ENCODE measurements at places on chromosomes 1 and 21.
A peak's percentile ranks its signal among the peaks of the same experiment; 100 is the strongest.

GRCh38 chr1:41436281-41437010, 48.0 kb downstream of the EDN2 start:
- no peak for DNase-seq

- no peak for DNase-seq
Measured at GRCh38 chr1:21930080-21930571, 7.0 kb downstream of the HSPG2 start.

- no peak for DNase-seq
Measured at GRCh38 chr1:52727956-52728656, 1.9 kb downstream of the ZYG11B start.

GRCh38 chr1:27372808-27373690, 1.6 kb downstream of the FCN3 start:
- no peak for DNase-seq

DNA sequence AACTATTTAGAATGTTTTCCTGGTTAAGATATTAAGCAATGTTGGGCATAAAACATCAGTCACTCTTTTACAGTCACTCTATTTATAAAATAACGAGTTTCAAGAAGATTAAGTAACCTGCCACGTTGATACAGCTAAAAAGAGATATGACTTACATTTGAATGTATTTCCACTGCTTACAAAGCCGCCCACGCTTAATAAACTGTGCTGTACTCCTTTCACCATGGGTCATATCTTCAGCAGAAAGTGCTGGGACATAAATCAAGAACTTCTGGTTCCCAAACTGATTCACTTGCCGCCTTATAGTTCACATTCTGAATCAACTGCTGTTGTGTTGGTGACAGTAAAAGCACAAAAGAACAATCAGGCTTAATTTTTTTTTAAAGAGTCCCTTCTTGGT, 666.7 kb downstream of the NCAM2 start:
- DNase-seq, result no peak

DNA sequence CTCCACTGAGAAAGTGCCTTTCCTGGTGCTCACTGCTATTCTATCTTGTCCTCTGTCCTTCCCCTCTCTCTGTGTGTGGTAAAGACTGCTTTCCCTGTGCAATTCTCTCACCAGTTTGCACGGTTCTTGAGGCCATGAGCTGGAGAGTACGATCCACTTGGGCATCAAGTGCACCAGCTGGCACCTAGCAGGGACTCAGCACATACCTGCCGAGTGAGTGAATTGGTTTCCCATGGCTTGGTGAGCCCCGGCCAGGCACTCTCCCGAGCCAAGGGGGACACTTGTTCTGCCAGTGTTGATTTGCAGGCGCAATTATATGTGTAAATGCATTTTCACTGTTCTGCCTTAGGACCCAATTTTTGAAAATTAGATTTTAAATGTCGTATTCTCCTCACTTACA, 313.5 kb downstream of the DISC1 start:
- DNase-seq, result no peak

DNA sequence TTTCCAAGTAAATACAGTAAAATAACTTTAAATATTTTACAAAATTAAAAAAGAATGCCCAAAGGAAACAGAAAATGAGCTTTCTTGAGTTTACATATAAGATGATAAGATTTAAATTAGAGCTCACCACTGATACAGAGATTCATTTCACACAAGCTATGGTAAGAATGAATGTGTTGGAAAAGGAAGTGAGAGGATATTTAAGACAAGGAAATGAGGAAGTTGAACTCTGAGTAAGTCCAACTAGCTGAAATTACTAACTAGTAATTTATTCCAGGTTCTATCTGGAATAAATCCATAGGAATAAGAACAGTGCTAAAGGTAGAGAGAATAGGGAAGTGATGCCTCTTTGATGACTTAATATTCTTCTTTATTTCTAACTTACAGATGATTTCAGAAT, 42.4 kb downstream of the FNBP1L start:
- no peak for DNase-seq

DNA sequence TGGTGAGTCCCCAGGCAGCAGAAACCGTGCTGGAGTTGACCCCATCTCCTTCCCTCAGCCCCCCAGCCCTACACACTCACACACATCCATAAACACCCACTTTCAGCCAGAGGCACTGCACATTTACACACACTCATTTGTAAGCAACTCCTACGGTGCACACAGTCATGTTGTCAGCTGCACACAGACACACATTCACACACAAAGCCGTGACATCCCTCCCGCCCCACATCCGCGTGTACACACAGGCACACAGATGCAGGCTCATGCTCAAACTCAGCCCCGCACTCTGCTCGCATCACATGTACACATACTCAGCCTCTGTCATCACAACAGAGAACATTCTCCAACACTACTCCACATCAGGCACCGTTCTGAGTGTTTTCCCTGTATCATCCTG, 47.6 kb downstream of the LACTBL1 start:
- DNase-seq, result no peak

DNA sequence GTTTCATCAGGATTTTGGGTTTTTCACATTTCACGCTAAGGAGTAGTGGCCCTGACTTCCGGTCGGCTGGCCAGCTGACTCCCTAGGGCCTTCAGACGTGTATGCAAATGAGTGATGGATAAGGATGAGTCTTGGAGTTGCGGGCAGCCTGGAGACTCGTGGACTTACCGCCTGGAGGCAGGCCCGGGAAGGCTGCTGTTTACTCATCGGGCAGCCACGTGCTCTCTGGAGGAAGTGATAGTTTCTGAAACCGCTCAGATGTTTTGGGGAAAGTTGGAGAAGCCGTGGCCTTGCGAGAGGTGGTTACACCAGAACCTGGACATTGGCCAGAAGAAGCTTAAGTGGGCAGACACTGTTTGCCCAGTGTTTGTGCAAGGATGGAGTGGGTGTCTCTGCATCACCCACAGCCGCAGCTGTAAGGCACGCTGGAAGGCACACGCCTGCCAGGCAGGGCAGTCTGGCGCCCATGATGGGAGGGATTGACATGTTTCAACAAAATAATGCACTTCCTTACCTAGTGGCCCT, 23.1 kb upstream of the TNFRSF1B start:
- DNase-seq, result peak; percentile 97

DNA sequence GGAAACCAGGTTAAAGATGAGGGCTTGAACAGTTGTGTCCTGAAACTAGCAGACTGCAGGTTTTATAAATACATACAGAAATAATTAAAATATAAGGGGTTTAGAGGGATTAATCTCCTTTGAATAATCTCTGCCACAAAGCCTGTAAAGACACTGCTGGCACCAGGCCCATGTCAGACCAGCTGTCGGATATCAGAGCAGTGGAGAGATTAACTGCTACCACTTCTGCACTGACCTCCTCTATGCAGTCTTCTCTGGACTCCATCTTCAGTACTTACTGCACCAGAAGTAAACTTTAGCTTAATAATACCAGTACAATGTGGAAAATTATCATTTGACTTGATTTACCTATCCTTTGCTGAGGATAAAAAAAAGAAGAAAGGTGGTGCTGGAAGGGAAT, 128.6 kb downstream of the LHX4 start:
- no peak for DNase-seq

DNA sequence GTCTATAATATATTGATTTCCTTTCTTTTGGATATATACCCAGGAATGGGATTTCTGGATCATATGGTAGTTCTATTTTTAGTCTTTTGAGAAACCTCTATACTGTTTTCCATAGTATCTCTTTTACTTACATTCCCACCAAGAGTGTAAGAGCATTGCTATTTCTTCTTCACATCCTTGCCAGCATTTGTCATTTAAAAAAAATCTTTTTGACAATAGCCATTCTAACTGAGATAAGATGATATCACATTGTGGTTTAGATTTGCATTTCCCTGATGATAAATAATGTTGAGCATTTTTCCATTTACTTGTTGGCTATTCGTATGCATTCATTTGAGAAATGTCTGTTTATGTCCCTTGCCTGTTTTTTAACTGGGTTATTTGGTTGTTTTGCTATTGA, 467.4 kb downstream of the COL11A1 start:
- peak; percentile 49 for DNase-seq

DNA sequence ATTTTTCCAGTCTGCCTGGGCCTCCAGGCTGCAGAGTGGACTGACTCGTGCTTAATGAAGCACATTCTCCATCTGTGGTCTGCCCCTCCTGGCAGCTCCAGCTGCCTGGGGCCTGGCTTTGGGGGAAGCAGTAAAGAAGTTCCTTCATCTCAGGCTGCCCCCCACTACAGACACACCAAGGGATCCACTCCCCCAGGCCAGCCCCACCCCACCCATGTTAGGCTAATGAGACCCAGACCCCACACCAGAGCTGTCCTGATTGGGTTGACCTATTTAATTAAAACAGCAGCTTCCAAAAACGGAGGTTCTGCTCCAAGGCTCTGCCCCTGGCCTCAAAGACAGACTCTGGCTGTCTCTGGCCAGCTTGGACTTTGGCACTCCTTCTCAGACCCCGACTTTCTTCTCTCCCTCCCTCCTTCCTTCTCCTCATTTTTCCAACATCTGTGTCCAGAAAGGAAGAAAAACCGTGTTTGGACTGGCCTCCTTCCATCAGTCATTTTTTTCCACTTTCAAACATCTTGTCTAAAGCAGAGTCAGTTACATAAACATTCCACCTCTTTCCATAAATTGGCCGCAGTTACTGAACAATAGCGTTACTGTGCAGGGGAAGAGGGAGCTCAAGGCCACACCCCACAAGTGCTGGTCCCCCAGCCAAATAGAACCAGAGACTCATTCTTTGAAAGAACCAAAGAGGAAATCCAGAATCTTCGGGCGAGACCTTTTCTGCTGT, 29.7 kb downstream of the SERTAD4 start:
- no peak for DNase-seq

- DNase-seq, result no peak
Measured at GRCh38 chr1:48532976-48533375, 61.0 kb upstream of the SPATA6 start.

- DNase-seq, result no peak
Measured at GRCh38 chr1:184166485-184166884, 115.0 kb downstream of the TSEN15 start.

- no peak for DNase-seq
Measured at GRCh38 chr1:88877382-88877825, 14.0 kb downstream of the GTF2B start.

DNA sequence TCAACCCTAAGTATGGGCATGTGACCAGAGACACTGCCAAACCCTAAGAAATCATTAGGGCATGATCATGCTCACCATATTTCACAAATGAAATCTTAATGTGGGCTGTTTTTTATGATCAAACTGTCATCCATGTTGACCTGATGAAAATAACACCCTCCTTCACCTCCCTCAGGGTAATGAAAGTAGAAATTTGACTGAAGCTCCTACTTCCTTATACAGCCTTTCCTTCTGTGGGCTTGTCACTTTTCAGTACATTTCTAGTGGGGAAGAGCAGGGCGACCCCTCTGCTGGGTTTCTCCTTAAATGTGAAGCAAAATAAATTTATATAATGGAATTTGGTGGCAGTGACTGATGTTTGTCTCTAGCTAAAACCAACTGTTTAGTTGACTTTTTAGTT, 25.9 kb downstream of the IVNS1ABP start:
- no peak for DNase-seq

GRCh38 chr1:2014741-2015735, 4.1 kb upstream of the GABRD start:
- DNase-seq, result no peak

- DNase-seq, result no peak
Measured at GRCh38 chr1:160453443-160453842, 53.1 kb downstream of the VANGL2 start.

- DNase-seq, result no peak
Measured at GRCh38 chr21:43854773-43855633, 10.0 kb upstream of the AGPAT3 start.

DNA sequence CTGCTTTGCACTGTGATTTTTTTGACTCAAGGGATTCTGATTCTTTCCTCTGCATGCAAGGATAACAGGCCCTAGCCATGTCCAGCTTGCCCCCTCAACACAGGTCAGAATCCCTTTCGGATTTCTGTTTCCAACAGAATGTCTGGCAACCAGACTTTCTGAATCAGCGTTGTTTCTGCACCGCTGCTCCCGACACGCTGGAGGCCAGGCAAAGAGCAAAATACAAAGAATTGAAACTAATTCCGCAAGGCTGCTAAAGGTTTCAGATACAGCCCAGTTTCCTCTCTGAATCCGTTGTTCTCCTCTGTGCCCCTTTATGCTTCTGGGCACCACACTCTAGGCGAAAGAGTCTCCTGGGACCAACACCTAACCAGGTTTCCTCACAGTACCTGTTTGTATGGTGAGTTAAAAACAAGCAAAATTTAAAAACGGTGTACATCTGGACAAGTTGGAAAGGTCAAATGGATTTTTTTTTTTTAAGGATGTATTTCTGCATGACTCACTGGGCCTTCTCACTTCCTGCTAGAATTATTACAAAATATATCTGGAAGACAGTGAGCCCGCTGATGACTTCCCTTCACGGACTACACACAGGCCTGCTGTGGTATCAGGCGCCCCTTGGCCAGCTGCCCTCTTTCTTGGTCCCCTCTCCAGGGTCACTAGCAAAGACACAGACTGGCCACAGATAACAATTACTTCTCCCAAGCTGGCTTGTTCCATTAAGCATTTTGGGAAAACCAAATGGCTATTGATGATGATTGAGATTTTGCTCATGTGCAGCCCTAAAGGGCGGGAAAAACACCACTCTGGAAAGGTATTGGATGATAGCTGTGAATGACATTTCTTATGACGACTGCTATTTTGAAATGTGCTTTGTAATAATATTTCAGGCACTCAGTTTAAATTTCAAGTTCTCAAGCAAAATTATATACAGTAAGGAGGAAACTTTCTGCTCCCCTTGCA, 118.3 kb downstream of the TGFB2 start:
- peak; percentile 93 for DNase-seq

DNA sequence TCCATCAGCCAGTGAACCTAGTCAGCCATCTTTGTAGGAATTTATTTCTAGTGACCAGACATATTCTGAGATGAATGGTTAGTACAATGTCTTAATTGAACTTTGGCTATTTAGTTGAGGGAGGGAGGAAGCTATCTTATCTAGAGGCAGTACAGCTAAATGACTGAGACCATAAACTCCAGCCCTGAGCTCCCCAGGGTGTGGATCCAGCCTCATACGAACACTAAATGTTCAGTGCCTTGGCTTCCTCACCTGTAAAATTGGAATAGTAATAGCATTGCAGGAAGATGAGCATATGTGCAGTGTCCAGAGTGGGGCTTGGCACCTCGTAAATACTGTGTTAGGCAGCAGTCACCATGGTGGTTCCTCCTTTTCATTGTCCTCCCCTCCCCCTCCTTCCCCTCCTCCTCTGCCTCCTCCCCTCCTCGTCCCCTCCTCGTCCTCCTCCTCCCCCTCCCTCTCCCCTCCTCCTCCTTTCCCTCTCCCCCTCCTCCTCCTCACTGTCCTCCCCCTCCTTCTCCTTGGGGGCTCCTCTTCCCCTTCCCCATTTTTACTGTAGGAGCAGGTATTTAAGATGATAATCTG, 108.2 kb downstream of the GALNT2 start:
- no peak for DNase-seq

- DNase-seq, result no peak
Measured at GRCh38 chr1:9589144-9589718, 520 bp downstream of the TMEM201 start.

- DNase-seq, result peak; percentile 88
Measured at GRCh38 chr1:174040387-174040786, 18.2 kb upstream of the RC3H1 start.

GRCh38 chr1:26315874-26316850, 1.6 kb upstream of the CD52 start:
- no peak for DNase-seq
